ENCODE measurements at places on chromosomes 6 and 20.

- no peak for DNase-seq
Measured at GRCh38 chr6:121347484-121347883, 13.2 kb upstream of the TBC1D32 start.

- DNase-seq = no peak
Measured at GRCh38 chr6:109388265-109388664, 6.0 kb upstream of the CD164 start.

- DNase-seq = no peak
Measured at GRCh38 chr6:129186988-129187387, 304.1 kb downstream of the LAMA2 start.

GRCh38 chr6:63510849-63511248 lies 61.4 kb upstream of the LOC128125822 start:
- no peak for DNase-seq

- no peak for DNase-seq
Measured at GRCh38 chr6:32086661-32087573, 22.2 kb downstream of the TNXB start.

DNA sequence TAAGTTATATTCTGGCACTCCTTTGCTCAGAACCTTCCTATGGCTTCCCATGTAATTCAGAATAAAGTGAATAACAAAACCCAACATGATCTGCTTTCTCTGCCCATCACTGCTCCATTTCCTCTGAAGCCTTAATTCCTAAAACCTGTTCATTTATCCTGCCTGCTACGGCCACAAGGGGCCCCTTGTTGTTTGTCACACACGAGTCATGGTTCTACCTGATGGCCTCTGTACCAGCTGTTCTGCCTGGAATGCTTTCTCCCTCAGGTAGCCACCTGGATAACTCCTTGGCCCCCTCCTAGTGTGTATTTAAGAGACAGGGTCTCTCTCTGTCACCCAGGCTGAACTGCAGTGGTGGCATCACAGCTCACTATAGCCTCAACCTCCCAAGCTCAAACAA lies 26.8 kb downstream of the ERGIC3 start:
- no peak for DNase-seq

DNA sequence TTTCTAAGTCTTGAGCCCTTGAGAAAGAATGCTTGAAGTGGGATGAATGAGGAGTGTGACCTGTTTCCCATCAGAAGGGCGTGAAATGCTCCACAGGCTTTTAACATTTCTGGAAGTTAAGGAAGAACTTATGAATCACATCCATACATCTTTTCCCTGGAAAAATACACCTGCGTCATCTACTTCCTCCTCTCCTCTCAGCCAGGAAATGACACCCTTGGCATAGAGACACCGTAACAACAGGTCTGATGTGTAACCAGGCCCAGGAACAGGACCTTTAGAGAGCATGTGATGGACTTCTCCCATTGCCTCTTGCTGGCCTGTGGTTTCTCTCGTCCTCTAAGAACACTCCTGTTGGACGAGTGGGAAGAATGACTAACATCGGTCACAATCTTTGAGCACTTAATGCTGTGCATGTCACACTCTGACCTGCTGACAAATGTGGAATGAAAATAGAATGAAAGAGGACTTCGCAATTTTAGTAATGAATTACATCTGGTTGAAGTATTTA lies 28.5 kb upstream of the CITED2 start:
- no peak for DNase-seq

- no peak for DNase-seq
Measured at GRCh38 chr6:110590821-110591351, 114.5 kb upstream of the SLC22A16 start.

DNA sequence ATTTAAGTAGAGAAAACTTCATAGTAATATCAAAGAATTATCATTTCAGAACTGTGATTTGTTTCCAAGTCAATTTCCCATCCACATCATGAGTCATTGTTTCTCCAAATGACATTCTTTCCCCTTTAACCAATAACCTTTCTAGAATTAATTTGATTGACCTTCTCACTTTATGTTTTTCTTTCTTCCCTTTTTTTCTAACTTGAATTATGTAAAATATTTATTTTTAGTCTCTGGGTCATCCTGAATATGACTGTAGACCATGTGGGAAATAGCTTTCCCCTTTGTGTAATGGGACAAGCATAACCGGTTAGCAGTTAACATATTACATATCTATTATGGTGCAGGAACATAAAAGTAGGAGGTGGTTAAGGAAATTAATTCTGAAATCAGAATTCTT lies 291.1 kb downstream of the GJA1 start:
- DNase-seq = no peak

- DNase-seq = no peak
Measured at GRCh38 chr6:129874837-129875236, 13.7 kb upstream of the TMEM244 start.

- DNase-seq = no peak
Measured at GRCh38 chr6:44138717-44139350, 11.5 kb downstream of the TMEM63B start.

Measured in effector memory CD4-positive, alpha-beta T cell (primary cell).